RKO (cell line): ENCODE measurements at places on chromosomes 4 and X.

- DNase-seq: no peak
Observed at GRCh38 chr4:54185866-54186265, 43.2 kb upstream of the PDGFRA start.

DNA sequence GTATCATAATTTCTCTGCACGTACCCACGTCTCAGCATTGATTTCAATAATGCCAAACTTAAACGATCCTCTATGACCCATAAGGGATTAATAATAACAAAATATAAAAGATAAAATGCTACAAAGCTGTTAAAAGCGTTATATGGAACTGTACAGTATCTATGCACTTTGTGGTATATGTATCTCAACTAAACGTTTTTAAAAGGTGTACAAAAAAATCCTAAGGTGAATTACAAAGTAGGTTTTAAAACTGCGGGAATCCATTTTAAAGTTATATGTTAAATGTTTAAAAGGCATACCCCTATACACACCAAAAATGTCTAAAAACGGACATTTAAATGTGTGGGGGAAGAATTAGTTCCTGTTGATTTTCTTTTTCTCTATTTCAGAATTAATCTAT, 860 bp downstream of the ZNF182 start:
- no peak for DNase-seq

DNA sequence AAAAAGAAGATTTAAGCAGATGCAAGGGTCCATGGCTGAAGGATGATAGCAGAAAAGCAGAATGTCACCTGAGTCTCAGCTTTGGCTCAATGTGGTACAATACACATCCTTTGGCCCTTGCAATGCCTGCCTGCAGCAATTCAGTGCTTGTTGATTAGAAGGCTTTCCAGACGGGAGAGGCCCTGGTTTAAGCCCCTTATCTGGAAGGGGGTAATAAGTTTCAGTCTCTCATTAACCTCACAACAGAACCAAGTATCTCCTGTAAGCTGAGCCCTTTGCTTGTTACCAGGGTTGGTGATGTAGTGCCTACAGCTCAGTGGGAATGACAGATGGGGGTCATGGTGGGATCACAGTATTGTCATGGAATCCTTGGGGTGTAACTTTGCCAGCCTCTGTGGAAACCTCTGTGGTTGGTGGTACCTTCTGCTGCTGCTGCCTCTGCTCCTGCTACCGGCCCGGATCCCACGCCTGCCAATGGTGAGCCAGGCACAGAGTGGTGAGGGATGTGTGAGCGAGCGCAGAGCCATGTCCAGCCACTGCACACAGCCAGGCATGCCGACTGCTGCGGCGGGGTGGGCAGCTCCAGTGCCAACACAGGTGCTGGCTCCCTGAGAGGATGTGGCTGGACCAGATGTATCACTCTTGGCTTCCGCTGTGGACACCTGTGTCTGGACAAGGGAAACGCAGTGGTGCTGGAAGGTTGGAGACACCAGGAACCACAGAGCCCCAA, 81.2 kb downstream of the ADRA2C start:
- DNase-seq: no peak

- peak; percentile 25 for DNase-seq
Observed at GRCh38 chr4:4714331-4714730, 145.1 kb upstream of the MSX1 start.

DNA sequence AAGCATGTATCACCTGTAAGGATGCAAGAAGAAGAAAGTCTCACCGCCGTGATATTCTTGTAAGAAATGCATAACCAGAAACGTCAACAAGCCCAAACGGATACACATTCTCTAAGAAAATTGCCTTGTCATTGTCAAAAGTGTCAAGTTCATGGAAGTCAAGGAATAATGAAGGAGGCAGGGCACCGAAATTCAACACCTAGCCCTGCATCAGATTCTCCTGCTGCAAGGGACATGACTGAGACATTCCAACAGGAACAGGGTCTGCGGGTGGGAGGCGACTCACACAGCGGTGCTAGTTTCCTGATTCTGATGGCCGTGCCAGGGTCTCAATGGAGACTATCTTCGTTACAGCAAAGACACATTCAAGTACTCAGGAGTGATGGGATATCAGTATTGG, 26.7 kb downstream of the IRF2 start:
- no peak for DNase-seq

DNA sequence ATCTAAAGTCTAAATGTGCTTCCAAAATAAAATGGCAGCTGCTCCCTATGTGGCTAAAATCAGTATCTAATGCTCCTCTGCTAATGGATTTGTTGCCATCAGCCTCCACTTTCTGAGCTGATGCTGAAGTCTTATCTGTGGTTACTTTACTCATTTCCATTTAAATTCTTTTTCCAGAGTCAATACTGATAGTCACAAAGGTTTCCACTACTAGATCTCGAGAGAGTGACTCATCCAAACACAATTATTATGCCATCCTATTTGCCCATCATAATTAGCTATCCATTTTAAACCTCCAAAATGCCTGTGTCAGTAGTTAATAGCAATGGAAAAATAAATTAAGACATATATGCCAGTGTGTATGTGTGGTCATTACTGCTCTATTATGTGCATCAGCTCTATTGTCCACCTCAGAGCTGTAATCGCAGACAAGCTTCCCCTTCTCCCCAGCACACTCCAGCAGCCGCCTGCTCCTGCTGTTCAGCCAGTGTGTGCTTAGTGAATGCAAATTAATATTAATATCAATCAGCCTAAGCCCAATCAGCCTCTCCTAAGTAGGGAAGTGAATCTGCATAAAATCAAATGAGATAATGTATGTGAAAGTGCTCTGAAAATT, 199.8 kb upstream of the ZIC3 start:
- no peak for DNase-seq
